ENCODE measurements at places on chromosomes 16 and 17. TPM values are rescaled to one million over a fixed set of nuclear protein-coding genes. Genes with fewer than 3 reads are reported as not detected.

Gene HID1
- total RNA-seq: 0.23 TPM

Gene WNT9B
- not detected for total RNA-seq

Gene AOC2
- 0.23 TPM for total RNA-seq

Gene SF3B3
- total RNA-seq: 64.0 TPM

All from smooth muscle cell of the coronary artery (primary cell).